Hematopoietic multipotent progenitor cell treated with erythropoietin and hydrocortisone succinate and interleukin-3 and kit ligand, for 6 days (in vitro differentiated cells): ENCODE measurements at places on chromosomes 2 and 18.

DNA sequence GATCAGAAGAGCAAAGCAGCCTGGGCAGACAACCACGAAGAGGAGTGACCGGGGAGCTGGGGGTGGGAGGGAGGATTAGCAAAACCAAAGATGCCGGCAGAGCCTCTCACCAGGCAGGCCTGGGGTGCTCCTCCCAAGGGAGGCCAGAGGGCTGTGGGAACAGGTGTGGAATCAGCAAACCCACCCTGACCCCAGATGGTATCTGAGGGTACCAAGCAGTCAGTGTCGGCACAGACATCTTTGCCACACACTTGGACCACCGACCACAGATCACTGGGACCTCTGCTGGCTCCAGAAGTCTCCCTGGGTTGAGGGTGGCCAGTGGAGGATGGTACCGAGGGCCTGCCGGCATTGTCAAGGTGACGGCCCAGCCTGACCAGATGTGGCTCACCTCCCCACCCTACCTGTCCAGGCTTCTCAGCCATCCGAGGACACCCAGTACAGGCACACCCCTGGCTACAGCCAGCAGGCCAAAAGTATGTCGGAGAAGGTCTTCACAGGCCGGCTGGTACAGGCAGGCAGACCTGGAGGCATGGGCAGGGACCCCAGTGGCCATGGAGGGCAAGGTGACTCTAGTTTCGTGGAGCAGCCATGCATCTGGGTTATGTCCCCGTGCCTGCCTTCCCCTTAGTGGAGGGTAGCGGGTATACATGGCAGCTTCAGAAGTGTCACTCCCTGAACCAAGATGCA lies 82.1 kb downstream of the UXS1 start:
- DNase-seq, result no peak

DNA sequence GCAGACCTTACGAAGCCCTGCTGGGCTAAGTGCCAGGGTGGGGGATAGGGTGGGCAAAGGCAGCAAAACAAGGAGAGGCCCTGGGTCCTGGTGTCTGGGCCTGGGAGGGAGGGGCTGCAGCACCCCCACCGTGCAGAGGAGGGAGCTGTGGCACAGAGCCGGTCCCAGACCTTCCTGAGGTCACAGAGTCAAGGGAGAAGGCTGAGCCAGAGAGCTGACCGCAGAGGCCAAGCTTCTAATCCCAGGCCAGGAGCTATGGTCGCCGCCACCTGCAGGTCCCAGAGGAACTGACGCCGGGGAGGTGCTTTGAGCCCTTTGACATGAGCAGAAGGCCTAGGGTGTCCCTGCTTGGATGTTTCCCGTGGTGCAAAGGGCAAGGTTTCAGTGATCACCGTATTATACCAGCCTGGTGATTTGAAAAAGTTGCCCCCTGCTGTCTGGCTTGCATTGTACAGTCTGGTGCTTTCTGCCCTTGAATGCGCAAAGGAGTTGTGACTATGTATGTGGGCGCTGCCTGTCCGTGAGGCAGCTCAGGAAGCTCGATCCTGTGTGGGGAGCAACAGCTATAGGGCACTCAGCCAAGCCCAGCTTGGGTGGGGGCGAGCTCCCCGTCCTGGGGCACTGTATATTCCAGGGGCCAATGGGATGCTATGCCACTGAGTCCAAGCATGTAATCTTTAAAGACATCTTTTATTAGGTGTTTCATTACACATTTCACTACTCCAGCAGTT lies 44.3 kb downstream of the EDAR start:
- no peak for DNase-seq

- DNase-seq, result no peak
Measured at GRCh38 chr2:174121612-174122011, 126.7 kb downstream of the OLA1 start.

GRCh38 chr2:223928113-223929006 lies 16.8 kb downstream of the WDFY1 start:
- no peak for DNase-seq

DNA sequence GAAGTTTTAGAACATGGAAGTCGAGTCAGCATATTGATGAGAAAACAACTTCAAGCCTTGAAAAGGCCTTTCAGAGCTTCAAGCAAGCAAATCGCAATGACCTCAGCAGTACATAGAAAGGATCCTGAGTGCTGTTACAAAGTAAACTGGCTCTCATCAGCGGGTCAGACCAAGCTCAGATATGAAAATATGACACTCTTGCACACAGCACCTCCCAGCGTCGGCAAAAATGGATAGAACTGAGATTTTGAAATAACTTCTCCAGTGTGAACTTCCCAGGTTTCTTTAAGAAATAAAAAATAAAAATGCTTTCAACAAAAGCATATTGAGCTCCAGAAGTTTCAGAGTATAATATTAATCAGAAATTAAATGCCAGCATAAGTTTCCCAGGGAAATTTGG lies 296.9 kb downstream of the FBXO15 start:
- DNase-seq, result no peak

DNA sequence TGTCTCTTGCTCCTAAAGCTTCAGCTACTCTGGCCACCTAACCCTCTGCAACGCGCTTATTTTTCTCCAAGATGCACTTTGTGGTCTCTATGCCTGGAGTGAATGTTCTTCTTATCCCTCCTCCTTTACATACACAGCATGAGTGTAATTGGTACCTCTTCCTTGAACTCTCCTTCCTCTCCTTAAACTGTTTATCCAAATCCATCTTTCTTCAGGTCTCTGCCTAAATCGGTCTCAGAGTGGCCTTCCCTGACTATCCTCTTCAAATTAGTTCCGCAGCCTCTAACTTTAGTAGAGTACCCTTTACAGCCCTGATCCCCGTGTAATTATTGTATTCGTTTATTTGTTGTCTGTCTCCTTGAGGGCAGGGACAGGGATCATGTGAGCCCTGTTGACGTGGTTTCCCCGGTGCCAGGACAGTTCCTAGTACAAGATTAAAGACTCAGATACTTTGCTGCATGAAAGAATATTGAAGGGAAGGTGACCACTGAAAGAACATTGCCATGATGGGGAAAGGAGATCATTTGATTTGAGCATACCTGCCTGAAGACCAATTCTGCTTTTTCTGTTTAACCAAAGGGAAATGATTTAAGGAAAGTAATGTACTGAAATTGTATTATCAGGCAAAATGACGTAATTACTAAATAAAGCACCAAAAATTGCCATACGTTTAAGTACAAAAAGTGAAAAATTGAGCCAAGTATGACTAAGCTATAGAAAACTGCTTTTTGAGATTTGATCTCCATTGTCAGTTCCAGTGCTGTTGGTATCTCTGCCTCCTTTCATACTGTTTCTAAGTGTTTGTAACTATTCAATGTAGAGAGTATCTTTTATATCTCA lies 1.2 kb downstream of the CNOT9 start:
- DNase-seq, result peak; percentile 71

DNA sequence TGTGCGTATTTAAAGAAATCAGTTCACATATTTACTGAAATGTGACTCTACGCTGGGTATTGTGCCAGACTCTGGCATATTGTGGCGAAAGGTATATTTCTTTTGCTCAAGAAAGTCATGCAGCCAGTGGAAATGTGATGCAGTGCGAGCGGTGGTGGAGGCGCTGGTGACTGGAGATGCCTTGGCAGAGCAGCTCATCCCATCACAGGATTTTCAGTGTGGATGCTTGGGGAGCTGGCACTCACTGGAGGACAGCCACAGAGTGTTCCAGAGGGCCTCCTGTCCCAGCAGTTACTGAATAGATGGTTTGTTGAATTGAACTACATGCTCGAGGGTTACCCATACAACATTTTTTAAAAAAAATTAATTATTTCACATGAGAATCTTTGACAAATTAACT lies 117.6 kb downstream of the ZNF407 start:
- DNase-seq, result no peak

GRCh38 chr2:234091432-234091879 lies 41.0 kb downstream of the SPP2 start:
- DNase-seq, result no peak

DNA sequence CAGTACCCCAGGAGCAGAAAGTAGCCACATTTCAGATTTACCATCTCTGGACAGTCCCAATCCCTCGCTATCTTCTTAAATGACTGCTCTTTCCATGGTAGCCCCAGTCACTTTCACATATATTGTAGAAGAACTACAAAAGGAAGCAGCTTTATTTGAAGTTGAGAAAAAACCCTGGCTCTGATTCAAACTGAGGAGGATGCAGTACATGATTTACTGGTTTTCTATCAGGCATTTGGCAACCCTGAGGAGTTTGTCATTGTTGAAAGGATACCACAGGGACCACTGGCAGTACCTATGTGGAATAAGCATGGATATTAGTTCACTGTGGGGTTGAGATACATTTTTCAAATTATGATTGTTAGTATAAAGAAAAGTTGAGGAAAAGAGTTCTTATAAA lies 640.9 kb upstream of the SETBP1 start:
- no peak for DNase-seq

- DNase-seq, result no peak
Measured at GRCh38 chr2:1584051-1584531, 160.2 kb downstream of the PXDN start.

- DNase-seq, result no peak
Measured at GRCh38 chr18:24797981-24798380, 337.5 kb downstream of the HRH4 start.

- DNase-seq, result no peak
Measured at GRCh38 chr18:25329783-25330182, 22.2 kb downstream of the ZNF521 start.

GRCh38 chr18:13006531-13007247 lies 15.5 kb downstream of the CEP192 start:
- DNase-seq, result peak; percentile 63

GRCh38 chr2:64142741-64143168 lies 1.5 kb downstream of the PELI1 start:
- DNase-seq, result no peak

- no peak for DNase-seq
Measured at GRCh38 chr18:66599190-66599589, 4.7 kb downstream of the CDH19 start.

DNA sequence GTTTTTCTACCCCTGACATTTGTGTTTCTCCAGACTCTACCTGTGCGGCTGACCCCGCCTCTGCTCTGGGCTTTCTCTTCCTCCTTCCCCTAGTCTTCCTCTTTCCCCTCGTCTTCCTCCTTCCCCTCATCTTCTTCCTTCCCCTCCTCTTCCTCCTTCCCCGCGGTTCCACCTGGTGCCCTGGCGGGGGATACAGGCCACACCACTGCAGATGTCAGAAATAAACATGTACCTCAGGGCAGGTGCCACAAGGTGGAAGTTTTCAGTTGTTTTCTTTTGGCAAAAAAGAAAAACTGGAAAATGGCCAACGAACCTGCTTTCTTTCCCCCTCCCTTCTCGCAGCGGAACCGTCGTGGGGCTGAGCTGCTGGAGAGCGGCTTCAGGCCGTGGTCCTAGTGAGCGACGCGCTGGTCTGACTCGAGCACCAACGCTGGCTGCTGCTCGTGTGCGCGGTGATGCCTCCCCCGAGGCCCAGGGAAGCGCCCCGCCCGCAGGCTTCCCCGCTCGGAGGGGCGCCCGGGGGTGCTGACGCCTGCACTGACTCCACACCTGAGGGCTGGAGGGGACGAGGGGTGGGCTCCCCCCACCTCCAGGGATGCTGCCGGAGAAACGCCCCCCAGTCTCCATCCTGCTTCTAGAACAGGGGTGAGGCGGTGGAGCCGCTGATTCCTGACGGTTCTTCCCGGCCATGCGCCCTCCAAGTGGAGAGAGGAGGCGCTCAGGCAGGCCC lies 83.7 kb upstream of the ZNF516 start:
- DNase-seq, result no peak

GRCh38 chr18:5417342-5417741 lies 121.8 kb upstream of the ZBTB14 start:
- peak; percentile 36 for DNase-seq

- DNase-seq, result peak; percentile 64
Measured at GRCh38 chr2:96374211-96374951, 38.8 kb downstream of the NCAPH start.

DNA sequence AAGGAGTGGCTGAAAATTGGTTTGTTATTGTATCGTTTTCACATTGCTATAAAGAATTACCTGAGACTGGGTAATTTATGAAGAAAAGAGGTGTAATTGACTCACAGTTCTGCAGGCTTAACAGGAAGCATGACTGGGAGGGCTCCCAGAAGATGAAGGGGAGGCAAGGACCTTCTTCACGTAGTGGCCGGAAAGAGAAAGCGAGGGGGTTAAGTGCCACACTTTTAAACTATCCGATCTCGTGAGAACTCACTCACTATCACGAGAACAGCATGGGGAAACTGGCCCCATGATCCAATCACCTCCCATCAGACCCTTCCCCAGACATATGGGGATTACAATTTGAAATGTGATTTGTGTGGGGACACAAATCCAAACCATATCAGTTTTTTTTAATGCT lies 81.6 kb downstream of the FBXO15 start:
- no peak for DNase-seq

DNA sequence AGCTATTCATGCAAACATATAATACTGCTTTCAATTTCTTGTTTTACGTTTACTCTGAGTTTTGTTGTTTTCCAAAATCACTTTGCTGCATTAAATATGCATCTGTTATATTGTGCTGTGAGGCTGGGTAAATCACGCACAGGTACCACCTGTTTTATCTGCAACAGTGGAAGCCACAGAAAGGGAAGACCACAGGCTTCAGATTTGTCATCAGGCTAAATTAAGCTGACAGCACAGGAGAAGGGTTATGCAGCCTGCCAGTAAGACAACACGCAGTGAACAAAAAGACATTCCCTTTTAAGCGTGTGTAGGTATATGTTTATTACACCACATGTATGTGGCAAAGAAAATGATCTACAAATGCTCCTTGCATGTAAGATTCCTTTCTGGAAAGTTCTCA lies 38.2 kb downstream of the ZNF516 start:
- no peak for DNase-seq

GRCh38 chr18:11276678-11277077 lies 127.3 kb upstream of the PIEZO2 start:
- no peak for DNase-seq

GRCh38 chr18:13547347-13547746 lies 179.0 kb downstream of the FAM210A start:
- DNase-seq, result no peak

GRCh38 chr2:1821530-1821929 lies 77.2 kb upstream of the PXDN start:
- DNase-seq, result no peak

DNA sequence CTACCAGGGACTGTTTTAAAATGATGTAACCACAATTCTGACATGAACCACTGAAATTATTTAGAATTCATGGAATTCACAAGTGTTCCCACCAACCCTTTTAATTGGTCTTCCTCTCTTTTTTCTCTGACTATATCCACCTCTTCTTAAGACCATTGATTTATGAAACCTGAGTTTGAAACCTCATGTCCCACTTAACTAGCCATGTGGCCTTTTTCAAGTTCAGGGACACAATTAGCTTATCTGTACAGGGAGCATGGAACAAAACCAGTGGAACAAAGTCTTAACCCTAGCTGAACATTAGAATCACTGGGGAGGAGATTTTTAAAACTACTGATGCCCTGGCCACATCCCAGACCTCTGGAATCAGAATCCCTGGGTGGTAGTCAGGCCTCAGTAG lies 41.6 kb upstream of the TMEM163 start:
- no peak for DNase-seq

GRCh38 chr18:46343931-46344372 lies 239.8 kb downstream of the HAUS1 start:
- peak; percentile 12 for DNase-seq

GRCh38 chr2:129483366-129483765 lies 496.1 kb upstream of the RAB6C start:
- DNase-seq, result no peak
